ENCODE measurements at places on chromosomes 2 and 18. TPM values are rescaled to one million over a fixed set of nuclear protein-coding genes. Genes with fewer than 3 reads are reported as not detected.

The POTEI gene
- total RNA-seq = 0.05 TPM

The SAG gene
- not detected for total RNA-seq

The NOSTRIN gene
- 11.0 TPM for total RNA-seq

The NYAP2 gene
- not detected for total RNA-seq

The UGT1A3 gene
- not detected for total RNA-seq

The TFCP2L1 gene
- not detected for total RNA-seq

The COL3A1 gene
- 2.6 TPM for total RNA-seq

The NFE2L2 gene
- total RNA-seq = 43.5 TPM

The GTF3C2 gene
- 41.5 TPM for total RNA-seq

The HOXD9 gene
- 13.6 TPM for total RNA-seq

The CPO gene
- not detected for total RNA-seq

The C2orf76 gene
- total RNA-seq = 16.2 TPM

The C2orf80 gene
- not detected for total RNA-seq

The PAX3 gene
- total RNA-seq = not detected

The MEIS1 gene
- 0.79 TPM for total RNA-seq

The PNO1 gene
- total RNA-seq = 23.5 TPM

The GKN2 gene
- total RNA-seq = not detected
